Activated CD4-positive, alpha-beta T cell treated with anti-CD3 and anti-CD28 coated beads, Interleukin-2, amount 10 ng/mL, durations not matched to agents 7 days and 5 days (primary cell): ENCODE measurements at places on chromosomes 11 and 22. TPM values are rescaled to one million over a fixed set of nuclear protein-coding genes. Genes with fewer than 3 reads are reported as not detected.

DNA sequence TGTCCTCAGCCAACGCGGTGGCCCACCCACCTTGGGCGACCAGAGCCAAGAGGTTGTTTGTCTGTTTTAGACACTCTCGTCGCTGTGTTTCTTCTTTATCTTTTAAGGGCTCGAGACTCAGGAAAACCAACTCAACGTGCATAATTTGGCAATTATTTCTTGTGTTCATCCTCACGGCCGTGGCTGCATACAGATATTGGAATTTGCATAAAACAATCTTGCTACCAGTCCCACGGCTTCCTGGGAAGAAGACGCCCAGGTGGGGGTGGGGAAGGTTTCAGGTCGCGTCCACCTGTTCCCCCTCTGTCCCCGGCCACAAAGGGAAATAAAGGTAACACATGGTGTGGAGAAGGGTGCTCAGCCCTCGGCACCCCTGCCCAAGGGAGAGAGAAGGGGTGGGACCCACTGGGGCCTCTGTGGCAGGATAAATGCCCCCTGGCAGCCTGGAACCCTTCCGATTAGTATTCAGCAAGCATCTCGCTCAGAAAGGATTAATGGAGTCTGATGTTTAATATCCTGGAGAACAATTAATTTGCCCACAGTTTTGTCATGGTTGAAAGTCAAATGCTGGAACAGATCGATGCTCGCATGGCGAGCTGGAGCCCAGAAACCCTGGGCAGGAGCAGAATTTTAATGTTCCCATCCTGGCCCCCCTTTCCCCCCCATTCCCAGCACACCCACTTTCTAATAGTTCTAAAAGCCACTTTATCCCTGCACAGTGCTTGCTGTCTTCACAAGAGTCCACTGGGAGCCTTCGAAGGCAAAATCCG is 359.7 kb downstream of the MN1 start:
- H3K36me3 ChIP-seq = no peaks in the 10 kb centered on the region
- H3K4me1 ChIP-seq = no peaks in the 10 kb centered on the region
- no peak overlapping the region for H3K27ac ChIP-seq
- peaks cover 1% of the 10 kb centered on the region for H3K27me3 ChIP-seq
- H3K4me3 ChIP-seq = no peak overlapping the region

- no peaks in the 10 kb centered on the region for H3K27me3 ChIP-seq
- H3K4me3 ChIP-seq = no peak overlapping the region
- no peaks in the 10 kb centered on the region for H3K36me3 ChIP-seq
- no peak overlapping the region for H3K27ac ChIP-seq
- DNase-seq = no peak
Observed at GRCh38 chr11:30186748-30187147, 44.1 kb upstream of the FSHB start.

- no peak for DNase-seq
- H3K27ac ChIP-seq = no peak overlapping the region
- no peaks in the 10 kb centered on the region for H3K4me1 ChIP-seq
- H3K36me3 ChIP-seq = no peaks in the 10 kb centered on the region
- H3K27me3 ChIP-seq = peaks cover 17% of the 10 kb centered on the region
- H3K4me3 ChIP-seq = no peak overlapping the region
Observed at GRCh38 chr11:8075119-8075726, 5.8 kb upstream of the TUB start.

DNA sequence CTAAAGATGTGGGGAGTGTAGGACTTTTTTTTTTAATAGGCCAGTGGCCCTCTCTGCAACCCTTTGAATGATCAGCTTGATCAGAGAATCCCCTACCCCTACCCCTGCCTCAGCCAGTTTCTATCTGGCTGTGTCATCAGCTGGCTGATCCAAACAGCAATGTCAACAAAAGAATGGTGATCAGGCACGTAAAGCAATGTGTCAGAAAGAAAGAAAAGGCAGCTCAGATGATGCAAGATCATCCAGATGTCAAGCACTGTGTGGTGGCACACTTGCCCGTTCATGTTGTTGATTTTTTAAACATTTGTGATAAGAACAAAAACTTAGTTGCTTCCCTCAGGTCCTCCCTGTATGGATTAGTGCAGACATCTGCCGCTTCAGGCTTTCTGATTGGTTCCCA is 26.3 kb upstream of the EHF start:
- peaks cover 32% of the 10 kb centered on the region for H3K27me3 ChIP-seq
- no peak for DNase-seq
- no peak overlapping the region for H3K27ac ChIP-seq
- no peak overlapping the region for H3K4me3 ChIP-seq
- peaks cover 3% of the 10 kb centered on the region for H3K4me1 ChIP-seq

- no peak overlapping the region for H3K4me3 ChIP-seq
- H3K4me1 ChIP-seq = no peaks in the 10 kb centered on the region
- DNase-seq = no peak
- no peaks in the 10 kb centered on the region for H3K27me3 ChIP-seq
- H3K27ac ChIP-seq = no peak overlapping the region
Observed at GRCh38 chr22:26806445-26807175, 149.2 kb downstream of the MIAT start.

IGF2 gene
- total RNA-seq = 0.07 TPM

- H3K4me3 ChIP-seq = no peak overlapping the region
- H3K4me1 ChIP-seq = peaks cover 44% of the 10 kb centered on the region
- peaks cover 27% of the 10 kb centered on the region for H3K36me3 ChIP-seq
- H3K27ac ChIP-seq = no peak overlapping the region
- DNase-seq = no peak
- H3K27me3 ChIP-seq = peaks cover 2% of the 10 kb centered on the region
Observed at GRCh38 chr11:83072350-83073242, 899 bp upstream of the RAB30 start.

GRCh38 chr11:109165035-109165434 is 257.0 kb upstream of the C11orf87 start:
- no peak overlapping the region for H3K4me3 ChIP-seq
- H3K36me3 ChIP-seq = no peaks in the 10 kb centered on the region
- no peak for DNase-seq
- no peaks in the 10 kb centered on the region for H3K27me3 ChIP-seq
- H3K4me1 ChIP-seq = no peaks in the 10 kb centered on the region

DNA sequence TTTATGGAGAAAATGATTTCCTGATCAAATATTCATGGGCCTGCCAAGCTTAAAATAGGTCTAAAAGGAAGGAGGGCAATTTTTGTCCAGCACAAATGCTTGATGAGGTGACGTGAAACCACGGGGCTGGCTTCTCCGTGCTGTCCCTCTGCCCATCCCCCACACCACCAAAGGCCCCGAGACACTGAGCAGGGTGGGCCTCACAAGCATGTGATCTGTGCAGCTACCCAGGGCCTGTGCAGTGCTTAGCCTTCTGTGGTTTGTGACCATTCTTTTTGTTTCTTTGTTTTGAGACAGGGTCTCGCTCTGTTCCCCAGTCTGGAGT is 94.8 kb upstream of the RTL6 start:
- H3K4me3 ChIP-seq = no peak overlapping the region
- H3K27ac ChIP-seq = no peak overlapping the region
- H3K4me1 ChIP-seq = no peaks in the 10 kb centered on the region
- no peak for DNase-seq
- H3K27me3 ChIP-seq = peaks cover 27% of the 10 kb centered on the region

DNA sequence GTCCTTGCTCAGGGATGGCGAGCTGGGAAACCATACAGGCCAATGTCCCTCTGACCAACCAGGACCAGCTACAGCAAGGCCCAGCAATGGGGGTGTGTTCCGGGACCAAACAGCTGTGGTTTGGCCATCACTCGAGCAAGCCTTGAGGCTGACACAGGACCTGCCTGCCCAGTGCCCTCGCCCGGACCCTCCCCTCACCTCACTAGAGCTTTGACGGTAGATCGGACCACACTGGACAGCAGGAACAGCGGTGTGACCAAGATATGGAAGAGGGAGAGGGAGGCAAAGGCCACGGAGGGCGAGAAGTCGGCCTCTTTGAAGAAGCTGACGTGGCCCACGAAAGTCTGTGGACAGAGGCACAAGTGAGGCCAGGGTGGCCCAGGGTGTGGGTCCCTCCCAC is 42.2 kb upstream of the KCNJ11 start:
- no peak for DNase-seq
- H3K27ac ChIP-seq = no peak overlapping the region
- peaks cover 18% of the 10 kb centered on the region for H3K4me1 ChIP-seq
- H3K27me3 ChIP-seq = peaks cover 4% of the 10 kb centered on the region

OR4D5 gene
- total RNA-seq = not detected

- no peaks in the 10 kb centered on the region for H3K27me3 ChIP-seq
- peaks cover 43% of the 10 kb centered on the region for H3K4me1 ChIP-seq
- peaks cover 36% of the 10 kb centered on the region for H3K36me3 ChIP-seq
- peak overlapping the region; percentile 27 for H3K4me3 ChIP-seq
- no peak for DNase-seq
Observed at GRCh38 chr11:61964058-61964665, 3.3 kb downstream of the FTH1 start.

- no peak overlapping the region for H3K4me3 ChIP-seq
- no peaks in the 10 kb centered on the region for H3K36me3 ChIP-seq
- peaks cover 2% of the 10 kb centered on the region for H3K4me1 ChIP-seq
- DNase-seq = no peak
- H3K27me3 ChIP-seq = peaks cover 20% of the 10 kb centered on the region
Observed at GRCh38 chr11:15651816-15652215, 537.1 kb downstream of the INSC start.

DNA sequence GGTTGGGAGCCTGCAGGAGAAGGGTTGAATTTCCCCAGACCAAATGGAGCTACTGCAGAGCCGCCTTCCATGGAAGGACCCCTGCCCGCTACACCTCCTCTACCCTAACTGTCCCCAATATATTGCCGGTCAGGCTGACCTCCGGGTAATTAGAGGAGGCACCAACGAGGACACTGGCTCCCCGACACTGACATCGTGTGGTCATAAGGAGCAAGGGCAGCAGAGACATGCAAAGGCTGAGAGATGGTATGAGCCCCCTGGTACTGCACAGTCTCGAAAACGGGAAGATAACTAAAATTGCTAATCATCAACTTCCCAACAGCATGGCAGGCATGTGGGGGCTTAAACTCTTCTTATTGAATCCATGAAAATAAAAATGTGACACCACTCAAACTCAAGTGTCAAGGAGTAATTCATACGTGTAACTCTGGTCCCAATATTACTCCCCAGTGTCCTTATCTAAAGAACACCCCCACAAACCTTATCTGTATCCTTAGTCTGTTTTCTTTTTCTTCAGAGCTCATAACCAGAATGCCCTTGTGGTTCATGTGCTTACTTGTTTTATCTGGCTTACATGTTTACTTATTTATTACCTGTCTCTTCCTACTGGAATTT is 4.4 kb downstream of the CAVIN3 start:
- DNase-seq = peak; percentile 43
- H3K4me3 ChIP-seq = no peak overlapping the region
- H3K27ac ChIP-seq = no peak overlapping the region
- H3K27me3 ChIP-seq = peaks cover 62% of the 10 kb centered on the region
- H3K4me1 ChIP-seq = peaks cover 12% of the 10 kb centered on the region

DNA sequence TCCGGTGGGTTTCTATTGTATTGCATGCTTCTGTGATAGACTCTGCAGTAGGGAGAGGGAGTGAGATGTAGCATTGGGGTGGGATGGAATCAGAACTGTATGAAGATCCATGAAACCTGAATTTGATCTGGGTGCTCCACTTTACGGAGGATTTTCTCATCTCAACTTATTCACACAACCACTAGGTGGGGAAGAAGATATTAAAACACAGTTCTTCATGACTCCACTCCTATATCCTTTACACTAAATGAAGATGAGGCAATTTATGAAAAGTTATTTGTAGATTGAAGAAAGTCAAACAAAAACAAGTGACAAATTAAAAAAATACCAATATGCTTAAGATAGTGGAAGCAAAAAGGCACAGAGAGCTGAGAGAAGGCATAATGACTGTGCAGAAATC is 92.6 kb upstream of the PDGFD start:
- no peaks in the 10 kb centered on the region for H3K36me3 ChIP-seq
- H3K27ac ChIP-seq = no peak overlapping the region

DNA sequence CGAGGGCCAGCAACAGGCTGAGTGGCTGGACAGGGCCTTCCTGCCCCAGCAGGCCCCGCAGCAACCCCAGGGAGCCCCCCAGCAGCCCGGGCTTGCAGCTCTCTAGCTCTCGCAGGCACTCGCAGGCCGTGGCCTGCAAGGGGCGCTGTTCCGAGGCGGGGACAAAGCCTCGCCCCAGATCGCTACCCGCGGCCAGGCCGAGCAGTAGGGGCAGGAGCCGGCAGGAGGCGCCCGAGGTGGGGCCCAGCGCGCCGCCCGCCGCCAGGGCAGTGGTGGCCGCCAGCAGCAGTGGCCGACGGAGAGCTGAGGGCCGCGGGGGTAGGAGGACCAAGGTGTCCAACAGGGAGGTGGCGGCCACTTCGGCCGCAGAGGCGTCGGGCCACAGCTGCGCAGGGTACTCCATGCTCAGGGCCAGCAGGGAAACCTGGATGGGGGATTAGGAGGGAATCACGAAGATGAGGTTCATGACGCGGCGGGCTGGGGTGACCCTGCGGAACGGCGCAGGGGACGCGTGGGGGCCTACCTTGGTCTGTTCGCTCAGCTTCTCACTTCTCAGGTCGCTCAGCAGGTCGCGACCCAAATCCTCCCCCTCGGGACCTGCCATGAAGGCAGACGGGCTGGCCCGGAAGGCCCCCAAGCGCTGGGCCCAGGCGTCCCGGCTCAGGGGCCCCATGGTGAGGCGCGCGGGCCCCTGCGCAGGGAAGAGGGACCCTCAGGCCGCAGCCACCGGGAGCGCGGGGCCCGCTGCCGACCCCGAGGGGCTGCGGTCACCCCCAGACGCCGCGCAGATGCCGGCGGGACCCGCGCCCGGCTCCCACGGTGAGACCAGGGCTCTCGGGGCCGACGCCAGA is 632 bp downstream of the AP5B1 start:
- peak; percentile 82 for DNase-seq
- peak overlapping the region; percentile 90 for H3K27ac ChIP-seq
- peaks cover 6% of the 10 kb centered on the region for H3K36me3 ChIP-seq
- H3K4me3 ChIP-seq = peak overlapping the region; percentile 84

ROM1 gene
- 1.0 TPM for total RNA-seq

GRCh38 chr11:104000798-104001197 is 35.6 kb upstream of the DDI1 start:
- H3K4me1 ChIP-seq = no peaks in the 10 kb centered on the region
- no peak for DNase-seq
- H3K27ac ChIP-seq = no peak overlapping the region
- no peaks in the 10 kb centered on the region for H3K27me3 ChIP-seq
- no peaks in the 10 kb centered on the region for H3K36me3 ChIP-seq
- no peak overlapping the region for H3K4me3 ChIP-seq

MADD gene
- 95.1 TPM for total RNA-seq

TMEM86A gene
- 0.25 TPM for total RNA-seq

CDC42BPG gene
- 0.42 TPM for total RNA-seq

GRCh38 chr11:80163441-80163840 is 722.6 kb upstream of the TENM4 start:
- no peaks in the 10 kb centered on the region for H3K36me3 ChIP-seq
- H3K27ac ChIP-seq = no peak overlapping the region
- no peaks in the 10 kb centered on the region for H3K4me1 ChIP-seq

DNA sequence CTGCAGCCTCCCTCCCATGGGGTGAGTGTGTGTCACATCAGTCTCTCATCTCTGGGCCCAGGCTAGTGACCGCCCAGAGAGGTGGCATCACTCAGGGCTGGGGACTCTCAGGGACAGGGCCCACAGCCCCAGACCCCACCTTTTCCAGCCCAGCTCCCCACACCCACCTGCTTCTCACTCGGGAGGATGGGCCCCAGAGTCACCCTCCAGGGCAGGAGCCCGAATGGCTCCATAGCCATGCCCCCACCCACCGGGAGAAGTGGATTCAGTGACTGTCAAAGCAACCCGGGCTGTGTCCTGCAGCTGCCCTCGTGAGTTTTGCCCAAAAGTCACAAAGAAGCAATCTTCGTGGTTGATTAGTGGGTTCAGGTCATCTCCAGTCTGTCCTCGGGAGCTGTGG is 26.0 kb downstream of the PARVG start:
- peaks cover 2% of the 10 kb centered on the region for H3K27me3 ChIP-seq
- H3K4me1 ChIP-seq = peaks cover 15% of the 10 kb centered on the region
- no peak overlapping the region for H3K27ac ChIP-seq
- DNase-seq = no peak
- H3K36me3 ChIP-seq = peaks cover 26% of the 10 kb centered on the region
